Activated CD8-positive, alpha-beta T cell treated with anti-CD3 and anti-CD28 coated beads for 36 hours (primary cell): ENCODE measurements at places on chromosomes 2 and 18. TPM values are rescaled to one million over a fixed set of nuclear protein-coding genes. Genes with fewer than 3 reads are reported as not detected.

The DNER gene
- total RNA-seq: not detected

The FBXO41 gene
- 41.5 TPM for total RNA-seq

The CAD gene
- 125 TPM for total RNA-seq

The CD8B gene
- total RNA-seq: 321 TPM

DNA sequence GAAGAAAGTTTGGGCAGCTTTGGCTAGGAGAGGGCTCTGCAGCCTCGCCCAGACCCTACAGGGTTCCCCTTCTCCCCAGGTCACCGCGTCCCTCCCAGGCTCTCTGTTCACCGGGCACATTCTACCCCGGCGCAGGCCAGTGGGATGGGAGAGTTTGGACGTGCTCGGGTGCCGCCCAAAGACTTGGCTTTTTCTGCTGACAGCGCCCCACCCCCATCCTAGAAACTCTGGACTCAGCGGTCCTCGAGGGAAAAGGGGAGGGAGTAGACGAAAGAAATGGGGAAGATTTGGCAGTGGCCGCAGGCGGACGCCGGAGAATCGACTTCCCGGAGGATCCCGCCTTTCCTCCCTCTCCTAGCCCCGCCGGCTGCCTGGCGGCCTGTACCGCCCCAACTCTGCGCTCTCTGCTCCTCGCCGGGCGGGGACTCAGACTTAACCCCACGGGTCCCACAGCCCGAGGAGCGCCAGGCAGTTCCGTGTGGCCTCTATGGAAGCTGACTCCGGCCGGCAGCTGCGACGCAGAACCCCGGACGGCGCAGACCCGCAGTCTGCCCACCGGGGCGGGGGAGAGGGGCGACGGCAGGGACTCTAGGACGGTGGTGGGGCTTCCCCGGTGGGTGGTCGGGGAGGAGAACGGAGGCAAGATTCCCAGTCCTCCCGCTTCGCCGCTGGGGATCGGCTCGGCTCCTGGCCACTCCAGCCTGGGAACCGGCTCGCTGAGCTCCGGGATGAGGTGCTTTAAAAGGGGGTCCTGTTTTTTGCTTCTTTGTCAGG, 863 bp upstream of the SIX2 start:
- no peak for DNase-seq

- DNase-seq: no peak
These were observed 68.7 kb upstream of the MC2R start for GRCh38 chr18:13984080-13984479.

DNA sequence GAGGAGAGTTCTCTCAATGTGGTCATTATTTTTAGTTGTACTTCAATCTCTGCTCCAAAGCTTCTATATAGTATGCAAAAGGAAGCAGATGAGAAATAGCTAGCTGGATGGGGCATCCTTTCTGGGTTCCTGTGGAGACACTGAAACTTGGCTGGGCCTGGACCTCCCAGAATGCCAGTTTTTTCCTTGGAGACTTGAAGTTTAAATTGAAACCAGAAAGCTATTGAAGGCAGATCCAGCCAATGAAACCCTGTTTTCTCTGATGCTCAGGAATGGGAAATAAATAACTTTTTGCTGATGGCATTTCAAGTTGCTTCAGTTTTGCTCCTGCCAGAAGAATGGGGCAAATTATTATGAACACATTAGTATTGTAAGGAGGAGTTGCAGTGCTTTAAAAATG, 2.9 kb downstream of the SETBP1 start:
- DNase-seq: no peak

- no peak for DNase-seq
These were observed 238.5 kb downstream of the WDR7 start for GRCh38 chr18:56889621-56890020.

GRCh38 chr2:6959751-6960150, 42.5 kb downstream of the RNF144A start:
- no peak for DNase-seq

DNA sequence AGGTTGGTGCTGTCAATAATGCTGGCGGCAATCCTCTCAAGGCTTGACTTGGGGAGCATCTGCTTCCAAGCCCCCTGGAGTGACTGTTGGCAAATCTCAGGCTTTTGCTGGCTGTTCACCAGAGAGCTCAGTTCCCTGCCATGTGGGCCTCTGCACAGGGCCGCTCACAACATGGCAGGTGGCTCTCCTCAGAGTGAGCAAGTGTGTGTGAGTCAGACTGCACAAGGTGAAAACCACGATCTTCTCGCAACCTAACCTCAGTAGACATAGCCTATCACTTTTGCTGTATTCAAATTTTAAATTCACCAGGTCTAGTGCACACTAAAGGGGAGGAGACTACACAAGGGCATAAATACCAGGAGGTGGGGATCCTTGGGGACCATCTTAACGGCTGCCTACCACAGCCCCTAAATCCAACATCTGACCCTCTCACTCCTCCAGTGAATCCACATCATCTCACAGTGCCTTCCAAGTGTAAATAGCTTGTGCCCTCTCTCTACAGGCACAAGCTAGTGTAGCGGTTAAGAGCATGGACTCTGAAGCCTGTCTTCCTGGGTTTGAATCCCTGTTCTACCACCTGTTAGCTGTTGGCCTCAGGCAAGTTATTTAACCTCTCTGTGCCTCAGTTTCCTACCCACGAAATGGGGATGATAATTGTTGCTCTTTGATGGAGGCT, 187.7 kb upstream of the CXCR4 start:
- peak; percentile 87 for DNase-seq

- peak; percentile 82 for DNase-seq
These were observed 26.4 kb upstream of the CD207 start for GRCh38 chr2:70861777-70862625.
